ENCODE measurements at places on chromosomes 7 and 10.

DNA sequence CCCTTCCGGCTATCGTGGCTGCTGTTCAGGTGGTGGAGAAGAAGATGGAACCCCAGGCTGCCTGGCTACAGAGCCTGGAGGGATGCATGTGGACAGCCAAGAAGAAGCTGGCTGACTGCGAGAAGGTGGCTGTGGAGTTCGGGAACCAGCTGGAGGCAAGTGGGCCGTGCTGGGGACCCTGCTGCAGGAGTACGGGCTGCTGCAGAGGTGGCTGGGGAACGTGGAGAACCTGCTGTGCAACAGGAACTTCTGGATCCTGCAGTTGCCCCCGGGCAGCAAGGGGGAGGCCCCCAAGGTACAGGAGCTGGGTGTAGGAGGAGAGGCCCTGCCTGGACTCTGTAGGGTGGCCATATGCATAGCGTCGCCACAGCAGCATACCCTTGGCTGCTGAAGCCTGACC is 25.6 kb downstream of the ZNF783 start:
- DNase-seq, result no peak

DNA sequence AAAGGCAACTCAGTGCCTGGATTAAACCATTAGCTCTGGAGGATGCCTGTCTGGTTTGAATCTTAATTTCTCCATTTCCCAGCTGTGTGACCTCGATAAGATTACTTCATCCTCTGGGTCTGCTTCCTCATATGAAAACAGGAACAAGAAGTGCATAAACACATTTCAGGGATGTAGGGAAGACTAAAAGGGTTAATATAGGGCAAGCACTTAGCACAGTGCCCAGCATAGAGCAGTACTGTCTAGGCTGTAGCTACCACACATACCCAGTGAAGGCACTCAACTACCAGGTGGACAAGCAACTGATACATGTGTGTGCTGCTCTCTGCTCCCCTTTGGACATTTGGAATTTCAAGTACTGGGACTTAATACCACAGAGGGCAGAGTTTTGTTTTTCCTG is 85.4 kb downstream of the KCNMA1 start:
- DNase-seq, result no peak

- DNase-seq, result no peak
Measured at GRCh38 chr7:132825222-132825621, 249.0 kb upstream of the PLXNA4 start.

DNA sequence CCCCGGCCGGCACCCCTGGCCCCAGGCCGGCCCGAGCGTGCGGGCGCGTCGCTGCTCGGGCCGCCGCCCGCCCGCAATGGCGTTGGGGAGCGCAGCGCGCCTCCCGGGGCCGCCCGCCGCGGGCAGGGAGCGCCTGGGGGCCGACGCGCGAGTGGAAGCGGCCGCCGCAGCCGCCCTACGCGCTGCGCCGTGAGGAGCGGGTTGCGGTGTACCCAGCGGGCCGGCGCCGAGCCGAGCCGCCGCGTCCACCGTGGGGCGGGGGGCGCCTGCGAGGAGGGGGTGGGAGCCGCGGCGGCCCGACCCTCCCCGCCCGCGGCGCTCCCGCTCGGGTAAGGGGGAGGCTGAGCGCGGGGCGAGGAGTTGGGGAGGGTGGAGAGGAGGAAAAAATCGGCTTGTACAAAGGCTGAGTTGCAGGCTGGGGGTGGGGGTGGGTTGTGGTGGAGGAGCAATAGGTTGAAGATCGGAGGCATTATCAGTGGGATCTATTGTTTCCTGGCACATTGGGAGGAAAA is 473 bp downstream of the PPP1R9A start:
- DNase-seq, result peak; percentile 70

- DNase-seq, result no peak
Measured at GRCh38 chr10:19877466-19878255, 61.4 kb downstream of the PLXDC2 start.

GRCh38 chr7:93944673-93945072 is 23.1 kb downstream of the GNG11 start:
- DNase-seq, result no peak

DNA sequence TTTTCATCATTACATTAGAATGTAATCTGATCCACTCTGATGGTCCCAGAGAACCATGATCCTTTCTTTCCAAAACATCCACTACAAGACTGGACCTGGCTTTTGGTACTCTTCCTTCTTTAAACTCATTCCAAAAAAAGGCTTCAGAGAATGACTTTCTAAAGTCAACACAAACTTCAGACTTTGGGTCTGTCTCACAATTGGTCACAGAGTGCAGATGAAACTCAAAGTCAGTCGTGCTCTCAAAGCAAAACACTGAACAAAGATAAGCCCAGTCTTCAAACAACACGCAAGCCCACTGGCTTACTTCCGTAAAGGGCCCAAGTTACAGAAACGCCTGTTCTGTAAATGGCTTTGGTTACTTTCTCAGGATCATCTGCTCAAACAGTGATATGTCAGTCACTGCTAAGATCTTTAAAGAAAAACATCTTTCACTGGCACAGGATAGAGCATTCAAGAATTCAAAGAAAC is 250.9 kb upstream of the MKLN1 start:
- DNase-seq, result no peak

- peak; percentile 87 for DNase-seq
Measured at GRCh38 chr10:93199191-93199751, 125.6 kb downstream of the CYP26A1 start.

GRCh38 chr10:17847585-17848296 is 38.6 kb downstream of the MRC1 start:
- DNase-seq, result no peak

DNA sequence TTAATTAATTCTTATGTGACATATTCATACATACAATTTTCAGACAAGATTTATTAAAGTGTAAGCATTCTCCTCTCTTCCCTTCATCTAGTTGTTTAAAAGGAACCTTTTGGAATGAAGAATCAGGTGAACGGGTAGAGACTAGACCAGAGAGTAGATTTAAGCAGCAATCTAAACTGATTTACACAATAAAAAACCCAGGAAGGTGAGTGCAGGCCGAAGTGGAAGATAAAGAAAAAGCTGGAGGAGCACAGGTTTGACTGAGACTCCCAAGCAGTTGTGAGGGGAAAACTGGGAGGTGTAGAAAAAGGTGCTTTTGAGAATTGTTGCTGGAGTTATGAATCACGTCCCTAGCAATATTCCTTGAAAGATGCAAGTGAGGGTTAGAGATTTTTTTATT is 601.1 kb downstream of the SORCS1 start:
- no peak for DNase-seq

DNA sequence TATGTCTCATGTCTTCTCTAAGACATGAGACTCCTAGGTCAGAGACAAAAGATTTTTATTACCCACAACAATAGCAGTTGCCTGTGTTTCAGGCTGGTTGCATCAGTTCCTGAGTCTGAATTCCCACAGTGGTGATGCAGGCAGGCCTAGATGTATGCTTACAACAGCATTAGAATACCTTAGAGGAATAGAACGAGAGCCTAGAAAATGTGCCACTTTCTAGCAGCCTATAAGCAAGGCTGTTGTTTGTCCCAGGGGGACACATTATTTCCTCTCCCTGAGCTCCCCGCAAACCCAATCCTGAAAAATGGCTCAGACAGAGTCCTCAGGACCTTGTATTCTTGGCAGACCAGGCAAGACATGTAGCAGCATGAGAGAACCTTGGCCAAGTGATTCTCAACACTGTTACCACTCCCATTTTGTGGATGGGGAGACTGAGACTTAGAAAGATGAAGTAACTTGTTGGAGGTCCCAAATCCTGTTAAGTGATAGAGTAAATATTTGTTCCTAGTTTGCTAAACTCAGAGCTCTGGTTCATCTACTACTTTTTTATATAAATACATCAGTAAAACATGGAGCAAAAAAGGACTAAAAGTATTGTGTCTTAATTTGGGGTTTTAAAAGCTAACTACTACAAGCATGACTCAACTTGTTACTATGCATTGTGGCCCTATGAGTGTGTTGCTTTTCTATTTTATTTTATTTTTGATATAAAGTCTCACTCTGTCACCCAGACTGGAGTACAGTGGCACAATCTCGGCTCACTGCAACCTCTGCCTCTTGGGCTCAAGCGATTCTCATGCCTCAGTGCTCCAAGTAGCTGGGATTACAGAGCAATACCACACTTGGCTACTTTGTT is 14.2 kb downstream of the VTI1A start:
- no peak for DNase-seq

DNA sequence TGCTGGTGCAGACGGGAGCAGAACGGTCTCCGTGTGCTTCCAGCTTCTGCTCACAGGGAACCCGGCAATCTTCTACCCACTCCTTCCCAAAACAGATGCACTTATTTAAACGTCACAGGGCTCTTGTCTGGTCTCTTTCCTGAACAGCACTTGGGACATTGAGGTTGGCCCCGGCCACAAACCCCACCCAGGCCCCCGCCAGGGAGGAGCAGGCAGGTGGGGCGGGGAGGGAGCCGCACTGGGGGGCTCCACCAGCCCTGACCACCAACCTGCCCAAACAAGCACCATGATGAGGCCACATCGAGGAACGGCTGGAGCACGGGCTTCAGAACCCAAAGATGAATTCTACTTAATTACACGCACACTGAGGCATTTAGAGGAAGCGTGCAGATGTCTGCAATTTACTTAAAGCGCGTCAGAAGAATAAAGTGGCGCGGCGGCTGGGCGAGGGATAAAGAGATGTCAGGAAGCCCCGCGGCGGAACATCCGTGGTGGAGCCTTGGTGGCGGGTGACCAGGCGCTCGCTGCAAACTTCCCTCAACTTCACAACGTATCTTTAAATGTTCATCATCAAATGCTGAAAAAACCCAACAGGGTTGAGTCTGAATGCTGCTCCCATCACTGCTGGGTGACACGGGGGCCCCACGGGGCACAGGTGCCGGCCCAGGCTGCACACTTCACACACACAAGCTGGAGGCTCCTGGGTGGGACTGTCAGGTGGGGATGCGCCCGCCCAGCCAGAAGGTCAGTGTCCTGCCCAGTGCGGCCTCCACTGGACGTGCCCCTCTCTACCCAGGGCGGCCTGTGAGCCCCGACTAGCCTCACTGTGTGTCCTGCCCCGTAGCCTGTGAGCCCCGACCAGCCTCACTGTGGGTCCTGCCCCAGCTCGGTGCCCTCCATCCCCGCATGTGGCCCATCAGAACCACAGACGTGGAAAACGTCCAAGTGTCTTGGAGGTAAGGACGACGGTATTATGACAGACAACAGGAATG is 279.2 kb downstream of the MAD1L1 start:
- no peak for DNase-seq

GRCh38 chr7:145909991-145910513 is 206.5 kb upstream of the CNTNAP2 start:
- no peak for DNase-seq

DNA sequence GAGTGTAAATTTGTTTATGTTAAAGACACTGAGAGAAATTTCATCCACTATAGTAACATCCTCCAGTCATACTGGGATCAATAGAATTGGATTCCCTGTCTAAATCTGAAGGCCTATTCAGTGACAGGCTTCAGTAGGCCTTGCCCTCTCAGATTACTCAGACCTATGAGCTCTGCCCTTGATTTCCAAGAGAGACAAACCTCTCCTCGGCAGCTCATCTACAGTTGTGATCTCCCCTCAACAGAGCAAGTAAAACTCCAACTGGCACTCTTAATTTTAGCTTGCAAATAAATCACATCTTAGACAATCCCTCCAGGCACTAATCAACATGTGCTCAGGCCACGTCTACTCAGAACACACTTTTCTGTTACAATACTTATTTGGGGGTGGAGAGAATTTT is 1191.4 kb upstream of the PHF14 start:
- DNase-seq, result no peak

DNA sequence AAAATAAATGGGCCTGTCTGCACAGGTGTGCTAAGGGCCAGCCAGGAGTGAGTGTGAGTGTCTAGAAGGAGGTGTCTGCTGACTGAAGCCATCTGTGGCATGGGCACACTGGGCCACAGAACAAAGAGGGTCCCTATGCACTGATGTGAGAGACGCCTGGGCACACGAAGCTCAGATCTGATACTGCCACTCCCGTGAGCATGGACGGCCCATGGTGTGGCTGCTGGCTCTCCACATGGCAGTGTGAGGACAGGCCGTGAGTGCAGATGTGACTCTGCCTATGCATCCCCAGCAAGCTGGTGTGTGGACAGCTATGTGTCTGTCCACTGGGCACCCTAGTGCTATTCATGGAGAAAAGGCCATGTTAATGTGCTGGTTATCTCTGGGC is 12.8 kb upstream of the MYL7 start:
- DNase-seq, result no peak

- no peak for DNase-seq
Measured at GRCh38 chr7:7519056-7519455, 16.6 kb downstream of the COL28A1 start.

DNA sequence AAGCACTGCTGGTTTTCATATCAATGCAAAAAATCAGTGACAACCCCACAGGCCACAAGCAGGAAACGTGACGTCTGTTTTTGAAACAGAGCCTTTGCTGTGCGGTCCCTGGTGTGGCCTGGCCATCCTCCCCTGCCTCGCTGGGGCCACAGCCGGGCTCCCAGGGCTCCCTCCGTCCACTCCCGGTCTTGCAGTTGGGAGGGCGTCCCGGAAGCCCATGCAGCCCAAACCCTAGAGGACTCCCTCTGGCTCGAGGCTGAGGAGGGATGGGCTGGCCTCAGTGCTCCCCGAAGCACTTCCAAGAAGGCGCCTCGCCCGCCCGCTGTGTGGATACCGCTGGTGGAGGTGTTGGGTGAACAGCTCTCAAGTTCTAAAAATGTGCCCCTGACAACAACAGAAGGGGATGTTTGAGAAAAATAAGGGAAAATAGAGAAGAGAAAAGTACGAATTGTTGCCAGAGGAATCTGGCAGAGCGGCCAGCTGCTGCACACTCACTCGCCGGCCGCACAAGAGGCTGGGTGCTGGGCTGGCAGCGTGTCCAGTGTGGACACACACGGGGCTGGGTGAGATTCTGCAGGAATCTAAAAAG is 73.5 kb downstream of the ZRANB1 start:
- DNase-seq, result no peak

- no peak for DNase-seq
Measured at GRCh38 chr7:72540923-72541322, 128.8 kb upstream of the CALN1 start.

GRCh38 chr7:52481571-52481970 is 553.9 kb upstream of the POM121L12 start:
- DNase-seq, result no peak

- no peak for DNase-seq
Measured at GRCh38 chr10:111207500-111207899, 130.7 kb downstream of the ADRA2A start.

DNA sequence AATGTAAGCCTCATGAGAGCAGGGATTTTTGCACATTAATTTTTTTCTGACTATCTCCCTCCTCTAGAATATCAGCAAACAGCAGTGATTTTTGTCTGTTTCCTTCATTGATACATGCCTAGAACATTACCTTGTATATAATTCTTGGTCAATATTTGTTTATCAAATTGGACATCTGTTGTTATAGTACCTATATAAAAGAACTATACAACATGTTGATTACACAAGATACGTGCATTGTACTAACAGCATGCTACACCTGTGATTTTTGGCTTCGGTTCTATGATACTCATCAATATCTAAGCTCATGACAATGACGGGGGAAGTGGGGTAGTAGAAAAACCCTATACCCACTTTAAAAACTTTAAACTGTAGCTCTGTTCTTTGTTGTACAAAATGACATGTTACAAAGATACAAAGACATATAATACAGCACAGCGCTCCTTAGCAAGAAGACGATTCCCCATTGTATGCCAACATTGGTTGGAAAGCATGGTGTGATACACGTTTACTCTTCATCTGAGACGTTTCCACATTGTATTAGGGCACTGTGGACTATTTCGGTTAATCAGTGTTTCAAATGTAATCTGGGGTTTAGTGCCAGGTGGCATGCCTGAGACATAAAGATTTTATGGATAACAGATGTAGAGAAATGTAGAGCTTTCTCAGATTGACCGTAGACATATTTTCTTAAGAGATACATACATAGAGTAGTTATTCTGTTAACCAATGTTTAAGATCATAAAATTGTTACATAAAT is 70.5 kb upstream of the FOXP2 start:
- no peak for DNase-seq
